ENCODE measurements at places on chromosomes 11 and 22.

DNA sequence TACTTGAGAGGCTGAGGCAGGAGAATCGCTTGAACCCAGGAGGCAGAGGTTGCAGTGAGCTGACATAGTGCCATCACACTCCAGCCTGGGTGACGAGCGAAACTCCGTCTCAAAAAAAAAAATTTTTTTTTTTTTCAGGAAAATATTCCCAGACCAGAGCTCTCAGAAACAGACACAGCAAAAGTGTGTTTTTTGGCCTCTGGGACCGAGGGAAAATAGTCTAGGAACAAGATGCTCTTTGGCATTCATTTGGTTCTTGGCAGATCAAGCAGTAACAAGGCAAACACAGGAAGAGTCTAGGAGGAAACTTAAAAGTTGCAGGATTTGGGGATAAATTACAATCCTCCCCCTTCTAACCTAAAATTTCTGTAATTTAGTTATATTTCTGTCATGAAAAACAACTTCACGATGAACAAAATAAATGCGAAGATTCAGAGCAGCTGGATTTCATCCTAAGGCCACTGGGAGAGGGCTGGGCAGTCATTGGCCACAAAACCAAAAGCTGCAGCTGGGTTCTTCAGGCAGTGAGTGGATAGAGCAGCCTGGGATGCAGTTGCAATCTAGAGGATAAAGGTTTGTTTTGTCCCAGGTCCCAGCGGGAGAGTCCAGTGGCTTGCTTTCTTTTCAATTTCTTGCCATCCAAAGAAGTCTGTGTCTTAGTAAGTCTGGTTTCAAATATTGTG is 19.7 kb downstream of the ATG16L2 start:
- DNase-seq = no peak

DNA sequence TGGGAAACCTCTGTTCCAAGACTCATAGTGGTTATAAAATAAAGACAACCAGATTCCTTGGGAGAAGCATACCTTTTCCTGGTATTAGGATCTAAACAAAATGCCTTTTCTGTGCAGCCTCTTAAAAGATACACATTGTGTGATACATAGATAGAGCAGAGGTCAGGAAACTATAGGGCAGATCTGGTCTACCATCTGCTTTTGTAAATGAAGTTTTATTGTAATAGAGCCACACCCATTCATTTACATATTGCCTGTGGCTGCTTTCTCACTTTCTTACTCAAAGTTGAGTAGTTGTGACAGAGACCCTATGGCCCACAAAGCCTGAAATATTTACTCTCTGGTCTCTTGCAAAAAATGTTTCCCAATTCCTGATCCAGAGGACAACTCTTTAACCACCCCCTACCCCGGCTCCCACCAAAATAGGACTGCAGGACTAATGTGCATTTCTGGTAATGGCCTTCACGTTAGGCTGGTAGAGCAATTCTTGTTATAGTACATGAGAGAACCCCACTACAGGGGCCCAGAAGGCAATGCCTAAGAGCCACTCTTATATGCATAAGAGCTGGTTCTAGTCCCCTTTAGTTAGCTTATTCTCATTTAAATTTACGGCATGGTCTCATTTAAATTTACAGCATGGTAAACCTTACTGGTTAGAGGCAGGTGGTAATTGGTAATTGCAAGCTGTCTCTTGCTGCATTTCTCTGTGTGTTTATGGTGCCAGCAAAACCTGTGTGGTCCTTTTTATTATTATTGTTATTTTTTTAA is 76.8 kb upstream of the YWHAH start:
- no peak for DNase-seq

DNA sequence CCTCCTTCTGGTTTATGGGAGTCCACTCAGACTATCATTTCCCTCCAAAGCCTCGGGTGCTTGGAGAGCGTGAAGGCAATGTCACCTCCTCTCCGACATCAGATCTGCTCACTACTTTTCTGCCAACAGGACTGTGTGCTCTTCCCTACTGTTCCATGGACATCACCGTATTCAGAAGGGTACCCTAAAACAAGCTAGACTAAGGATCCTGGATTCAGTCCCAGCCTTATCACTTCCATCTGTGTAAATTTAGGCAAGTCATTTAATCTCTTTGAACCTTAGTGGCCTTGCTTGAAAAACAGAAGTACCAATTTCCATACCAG is 78.2 kb downstream of the KCNC1 start:
- DNase-seq = no peak

DNA sequence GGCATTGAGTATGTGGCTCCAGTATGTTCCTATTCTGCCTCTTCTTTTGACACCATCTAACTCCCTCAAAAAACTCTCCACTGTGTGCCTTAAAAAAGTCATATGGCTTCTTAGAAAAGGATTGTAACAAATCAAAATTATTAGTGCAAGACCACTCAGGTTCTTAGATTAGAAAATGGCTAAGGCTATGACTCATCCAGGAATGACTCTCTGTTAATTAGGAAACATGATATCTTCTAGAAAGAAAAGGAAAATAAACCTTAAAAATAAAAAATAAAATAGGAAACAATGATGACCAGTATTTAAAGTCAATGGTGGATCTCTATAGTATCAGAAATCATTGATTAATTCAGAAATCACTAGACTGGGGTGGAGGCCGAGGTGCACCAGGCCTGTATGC is 21.7 kb downstream of the SLC25A17 start:
- DNase-seq = peak; percentile 21

DNA sequence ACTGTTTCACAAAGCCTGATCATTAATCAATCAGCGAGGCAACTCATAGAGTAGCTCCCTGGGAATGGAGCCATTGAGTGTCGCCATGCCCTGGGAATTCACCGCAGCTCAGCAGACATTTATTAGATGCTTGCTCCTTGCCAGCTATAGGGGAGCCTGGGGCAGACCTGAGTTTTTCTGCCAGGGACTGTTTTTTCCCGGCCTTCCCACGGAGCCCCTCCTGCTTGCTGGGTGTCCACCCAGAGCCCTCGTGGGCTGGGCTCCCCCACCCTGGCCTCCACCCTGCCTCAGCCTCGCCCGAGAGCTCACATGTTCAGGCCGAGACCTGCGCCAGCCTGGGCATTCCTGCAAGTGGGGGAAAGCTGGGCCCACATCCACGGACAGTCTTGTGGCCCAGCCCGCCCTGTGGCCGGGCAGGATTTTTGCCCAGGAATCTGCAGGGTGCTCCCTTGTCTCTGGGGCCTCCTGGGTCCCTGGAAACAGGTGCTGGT is 64.9 kb downstream of the SMIM38 start:
- no peak for DNase-seq

Measured in AG08396 (cell line).